ENCODE measurements at places on chromosomes 16 and 17. TPM values are rescaled to one million over a fixed set of nuclear protein-coding genes. Genes with fewer than 3 reads are reported as not detected.

DNA sequence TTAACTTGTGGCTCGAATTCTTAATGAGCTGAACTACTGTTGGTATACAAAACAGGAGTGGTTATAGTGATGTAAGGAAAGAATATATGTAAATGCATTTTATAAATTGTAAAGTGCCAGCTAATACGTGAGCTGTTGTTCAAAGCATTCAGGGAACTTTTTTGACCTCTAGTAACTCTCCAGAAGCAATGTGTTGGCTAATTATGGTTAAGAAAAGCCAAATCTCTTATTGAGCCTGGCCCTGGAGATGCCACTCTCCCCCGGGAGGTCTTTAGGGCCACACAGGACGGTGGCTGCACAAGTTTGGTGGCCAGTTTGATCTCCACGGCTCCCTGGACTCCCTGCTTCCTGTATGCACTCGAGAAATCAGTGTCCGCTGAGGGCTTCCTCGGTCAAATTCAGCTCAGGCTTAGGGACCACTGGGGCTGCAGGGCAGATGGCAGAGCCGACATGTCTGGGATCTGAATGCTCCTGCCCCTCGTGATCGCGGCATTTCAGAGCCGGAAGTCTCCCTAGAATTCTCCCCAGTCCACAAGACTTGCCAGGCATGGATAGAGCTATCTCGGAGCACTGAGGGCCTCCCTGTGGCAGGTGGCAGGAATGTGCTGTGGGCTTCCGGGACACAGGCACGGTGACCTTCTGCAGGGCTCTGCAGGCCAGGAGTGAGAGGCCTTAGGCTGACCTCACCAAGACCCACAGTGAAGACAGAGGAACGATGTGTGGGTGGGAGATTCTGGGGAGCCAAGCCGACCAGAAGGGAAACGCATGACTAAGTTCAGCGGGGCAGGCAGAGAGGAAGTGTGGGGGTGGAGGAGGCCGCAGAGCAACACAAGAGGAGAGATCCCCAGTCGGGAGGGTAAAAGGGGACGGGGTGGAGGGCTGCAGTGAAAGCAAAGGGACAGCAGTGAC, 18.6 kb upstream of the PITPNM3 start:
- peak; percentile 13 for DNase-seq

DNA sequence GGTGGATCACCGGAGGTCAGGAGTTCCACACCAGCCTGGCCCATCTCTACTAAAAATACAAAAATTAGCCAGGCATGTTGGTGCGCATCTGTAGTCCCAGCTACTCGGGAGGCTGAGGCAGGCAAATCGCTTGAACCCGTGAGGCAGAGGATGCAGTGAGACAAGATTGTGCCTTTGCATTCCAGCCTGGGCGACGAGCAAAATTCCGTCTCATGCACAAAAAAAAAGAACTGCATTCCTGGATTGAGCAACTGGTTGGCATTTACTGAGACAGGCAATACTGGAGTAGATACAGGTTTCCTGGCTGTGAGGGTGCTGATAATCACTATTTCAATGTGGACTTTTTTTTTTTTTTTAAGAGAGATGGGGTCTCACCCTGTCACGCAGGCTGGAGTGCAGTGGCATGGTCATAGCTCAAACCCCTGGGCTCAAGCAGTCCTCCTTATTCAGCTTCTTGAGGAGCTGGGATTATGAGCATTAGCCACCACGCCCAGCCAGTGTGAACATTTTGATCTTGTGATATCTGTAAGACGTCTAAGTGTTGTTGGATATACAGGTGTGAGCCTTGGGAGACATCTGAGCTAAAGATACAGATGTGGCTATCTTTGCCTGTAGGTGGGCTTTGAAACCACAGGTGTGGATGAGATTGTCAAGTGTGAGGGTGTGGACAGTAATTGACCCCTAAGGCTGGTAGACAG, 5.8 kb downstream of the CYB5D2 start:
- no peak for DNase-seq

DNA sequence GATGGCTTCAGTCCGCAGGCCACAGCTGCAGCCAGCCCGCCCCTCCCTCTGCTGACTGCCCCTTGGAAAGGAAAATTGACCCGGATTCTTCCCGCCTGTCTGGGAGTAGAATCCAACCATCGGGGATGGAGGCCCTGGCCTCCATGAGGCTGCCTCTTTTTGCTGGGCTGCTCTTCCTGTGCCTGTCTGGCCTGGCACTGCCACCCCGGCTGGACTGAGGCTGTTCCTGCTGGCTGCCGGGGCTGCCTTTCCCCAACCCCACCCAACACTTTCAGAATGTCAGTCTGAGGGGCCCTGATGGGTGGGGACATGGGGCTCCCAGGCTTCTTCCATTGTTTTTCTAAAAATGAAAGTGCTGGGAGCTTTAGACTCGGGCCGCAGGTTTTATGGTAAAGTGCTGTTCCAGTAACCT, 7.3 kb downstream of the BAHCC1 start:
- DNase-seq = peak; percentile 65

NUPR1 gene
- polyA plus RNA-seq = 16.0 TPM

BTBD17 gene
- polyA plus RNA-seq = 1.1 TPM

GPR179 gene
- 1.4 TPM for polyA plus RNA-seq
